ENCODE measurements at places on chromosomes 7 and 10. TPM values are rescaled to one million over a fixed set of nuclear protein-coding genes. Genes with fewer than 3 reads are reported as not detected.

The HUS1 gene
- 51.4 TPM for total RNA-seq

The TMEM243 gene
- 29.0 TPM for total RNA-seq

The ACTL6B gene
- not detected for total RNA-seq

GRCh38 chr7:116665332-116665996, 6.5 kb upstream of the MET start:
- H3K27me3 ChIP-seq: no peaks in the 10 kb centered on the region
- no peak overlapping the region for H3K4me3 ChIP-seq
- no peak for DNase-seq
- no peaks in the 10 kb centered on the region for H3K4me1 ChIP-seq

DNA sequence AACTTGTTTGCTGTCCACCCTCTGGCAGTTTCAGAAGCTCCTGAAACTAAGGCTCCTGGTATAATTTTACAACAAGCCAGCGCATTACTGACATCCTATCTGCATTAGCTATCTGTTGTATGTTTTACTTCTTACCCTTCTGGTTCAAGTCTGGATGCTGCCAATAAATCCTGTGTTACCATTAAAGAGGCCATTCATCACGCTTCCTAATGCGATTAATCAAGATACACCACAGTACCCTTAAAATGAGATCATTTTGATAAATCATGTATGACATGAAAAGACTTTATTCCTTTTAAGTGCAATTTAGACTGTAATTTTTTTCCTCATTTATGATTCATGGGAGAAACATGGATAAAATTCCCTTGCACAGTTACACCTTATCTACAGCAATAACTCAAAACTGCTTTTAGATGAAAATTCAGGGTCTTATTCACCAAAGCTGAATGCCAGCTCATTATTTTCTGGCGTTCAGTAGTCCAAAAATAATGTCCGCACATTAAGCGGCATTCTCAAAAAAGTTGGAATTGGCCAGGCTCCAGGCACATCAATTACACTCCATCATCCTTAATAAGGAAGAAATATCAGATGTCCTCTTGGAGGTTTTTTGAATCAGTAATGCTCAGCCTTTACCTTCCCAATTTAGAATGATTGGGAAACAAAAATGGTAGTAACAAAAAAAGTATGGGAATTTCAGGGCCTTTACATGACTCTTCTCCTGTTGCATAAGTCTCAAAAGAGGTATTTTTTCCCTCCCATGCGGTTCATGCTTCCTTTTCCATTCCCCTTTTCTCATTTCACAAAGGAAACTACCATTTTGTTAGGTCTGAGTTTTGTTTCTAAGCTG, 878.5 kb downstream of the LRMDA start:
- H3K27me3 ChIP-seq: no peaks in the 10 kb centered on the region
- no peak for DNase-seq
- H3K27ac ChIP-seq: no peak overlapping the region
- no peak overlapping the region for H3K4me3 ChIP-seq

DNA sequence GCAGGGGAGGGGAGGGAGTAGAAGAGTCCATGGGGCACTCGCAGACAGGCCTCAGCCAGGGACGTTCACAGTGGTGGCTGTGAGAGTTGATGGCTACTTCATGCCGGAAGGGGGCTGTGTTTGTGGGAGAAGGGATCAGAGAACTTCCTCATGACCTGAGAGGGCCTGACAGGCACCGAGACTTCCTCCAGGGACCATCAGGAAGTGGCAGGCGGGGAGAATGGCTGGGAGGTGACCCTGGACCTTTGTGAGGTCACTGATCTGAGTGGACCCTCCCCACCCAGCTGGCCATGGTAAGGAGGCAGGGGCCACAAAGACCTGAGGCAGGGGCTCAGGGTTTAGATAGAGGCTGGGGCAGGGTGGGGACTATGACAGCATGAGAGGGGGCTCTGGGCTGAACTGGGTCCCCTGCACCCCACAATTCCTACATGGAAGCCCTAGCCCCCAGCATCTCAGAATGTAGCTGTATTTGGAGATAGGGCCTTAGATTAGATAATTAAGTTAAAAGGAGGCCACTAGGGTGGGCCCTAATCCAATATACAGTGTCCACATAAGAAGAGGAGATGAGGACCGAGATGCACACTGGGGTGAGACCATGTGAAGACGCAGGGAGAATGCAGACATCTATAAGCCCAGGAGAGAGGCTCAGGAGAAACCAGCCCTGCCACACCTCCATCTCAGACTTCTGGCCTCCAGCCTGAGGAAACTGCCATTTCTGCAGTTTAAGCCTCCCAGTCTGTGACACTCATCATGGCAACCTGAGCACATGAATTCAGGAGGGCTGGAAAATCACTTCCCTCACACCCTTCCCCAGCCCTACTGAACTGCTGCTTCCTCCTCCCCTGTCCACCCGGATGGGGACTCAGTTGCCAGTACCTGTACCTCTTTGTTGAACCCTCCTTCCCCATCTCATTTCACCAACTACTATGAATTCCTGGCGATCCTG, 273.9 kb upstream of the ZNF32 start:
- H3K36me3 ChIP-seq: no peaks in the 10 kb centered on the region
- no peaks in the 10 kb centered on the region for H3K27me3 ChIP-seq
- H3K27ac ChIP-seq: no peak overlapping the region
- H3K4me3 ChIP-seq: no peak overlapping the region
- H3K4me1 ChIP-seq: no peaks in the 10 kb centered on the region

- no peaks in the 10 kb centered on the region for H3K27me3 ChIP-seq
- H3K4me1 ChIP-seq: no peaks in the 10 kb centered on the region
- no peak overlapping the region for H3K27ac ChIP-seq
- no peak for DNase-seq
Measured at GRCh38 chr10:12972146-12972545, 29.4 kb downstream of the CCDC3 start.

All from Peyer's patch (tissue), 4 donors.